ENCODE measurements at places on chromosomes 2 and 18. TPM values are rescaled to one million over a fixed set of nuclear protein-coding genes. Genes with fewer than 3 reads are reported as not detected.

GRCh38 chr18:30915336-30915988 lies 127.1 kb downstream of the DSC3 start:
- no peak overlapping the region for H3K4me3 ChIP-seq
- H3K27ac ChIP-seq = no peak overlapping the region
- no peaks in the 10 kb centered on the region for H3K27me3 ChIP-seq
- no peak for DNase-seq
- H3K36me3 ChIP-seq = no peaks in the 10 kb centered on the region

DNA sequence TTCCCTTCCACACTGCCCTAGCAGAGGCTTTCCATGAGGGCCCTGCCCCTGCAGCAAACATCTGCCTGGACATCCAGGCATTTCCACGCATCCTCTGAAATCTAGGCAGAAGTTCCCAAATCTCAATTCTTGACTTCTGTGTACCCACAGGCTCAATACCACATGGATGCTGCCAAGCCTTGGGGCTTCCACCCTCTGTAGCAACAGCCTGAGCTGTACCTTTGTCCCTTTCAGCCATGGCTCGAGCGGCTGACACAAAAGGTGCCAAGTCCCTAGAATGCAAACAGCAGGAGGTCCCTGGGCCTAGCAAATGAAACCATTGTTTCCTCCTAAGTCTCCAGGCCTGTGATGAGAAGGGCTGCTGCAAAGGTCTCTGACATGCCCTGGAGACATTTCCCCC lies 744.5 kb upstream of the LINC00305 start:
- H3K27ac ChIP-seq = no peak overlapping the region
- no peak for DNase-seq
- H3K27me3 ChIP-seq = no peaks in the 10 kb centered on the region
- no peak overlapping the region for H3K4me3 ChIP-seq
- no peaks in the 10 kb centered on the region for H3K36me3 ChIP-seq

TMEM17 gene
- total RNA-seq = 1.8 TPM

SRSF7 gene
- 99.7 TPM for total RNA-seq

DNA sequence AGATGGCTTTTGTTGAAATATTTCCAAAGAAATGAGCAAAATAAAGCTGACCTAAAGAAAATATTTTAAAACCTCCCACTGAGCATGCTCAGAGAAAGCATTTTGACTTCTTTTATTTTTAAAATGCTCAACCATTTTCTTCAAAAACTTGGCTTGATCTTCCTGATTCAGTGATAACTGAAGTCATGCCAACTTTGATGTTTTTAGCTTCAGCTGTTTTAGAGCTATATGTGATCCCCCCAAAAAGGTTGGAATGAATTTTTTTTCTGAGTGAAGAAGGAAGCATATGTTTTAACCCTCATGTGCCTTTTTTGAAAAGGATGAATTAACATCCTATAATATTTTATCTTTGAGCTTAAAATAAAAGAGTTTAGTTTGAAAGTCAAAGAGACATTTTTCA lies 612.0 kb downstream of the ARHGAP15 start:
- H3K36me3 ChIP-seq = no peaks in the 10 kb centered on the region
- no peaks in the 10 kb centered on the region for H3K4me1 ChIP-seq
- no peaks in the 10 kb centered on the region for H3K27me3 ChIP-seq
- no peak for DNase-seq
- no peak overlapping the region for H3K4me3 ChIP-seq

DNA sequence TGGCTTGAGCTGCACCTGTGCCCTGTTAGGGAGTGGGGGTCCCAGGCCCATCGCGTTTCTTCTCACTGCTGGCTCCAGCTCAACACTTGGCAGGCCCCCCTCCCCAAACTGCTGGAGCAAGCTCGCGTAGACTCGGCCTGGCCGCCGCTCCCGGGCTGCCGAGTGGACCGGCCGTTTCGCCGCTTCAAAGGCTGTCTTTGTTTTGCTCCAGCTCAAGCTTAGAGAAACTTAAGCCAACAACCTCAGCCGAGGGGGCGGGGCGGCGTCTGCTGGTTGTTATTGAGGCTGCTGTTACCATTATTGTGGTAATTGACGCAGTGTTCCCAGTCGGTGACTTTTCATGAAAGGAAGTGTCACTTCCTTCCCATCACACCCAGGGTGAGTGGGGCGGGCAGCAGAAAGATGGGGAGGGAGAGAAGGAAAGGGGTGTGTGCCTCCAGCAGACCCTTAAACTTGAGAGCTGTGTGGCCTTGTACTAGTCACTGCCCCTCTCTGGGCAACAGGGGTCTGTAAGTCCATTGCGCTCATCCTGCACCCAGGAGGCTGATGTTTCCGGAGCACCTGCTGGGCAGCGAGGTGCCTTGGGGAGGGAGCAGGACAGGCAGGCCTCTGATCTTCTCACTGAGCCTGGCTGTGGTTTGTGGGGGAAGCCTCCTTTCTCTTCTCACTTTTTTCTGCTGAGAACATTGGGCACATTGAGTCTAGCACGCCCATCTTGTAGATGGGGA lies 2.1 kb downstream of the ARID5A start:
- no peaks in the 10 kb centered on the region for H3K27me3 ChIP-seq
- H3K36me3 ChIP-seq = peaks cover 22% of the 10 kb centered on the region
- H3K27ac ChIP-seq = peak overlapping the region; percentile 99
- DNase-seq = peak; percentile 91
- peak overlapping the region; percentile 95 for H3K4me3 ChIP-seq

- H3K36me3 ChIP-seq = no peaks in the 10 kb centered on the region
- H3K27ac ChIP-seq = no peak overlapping the region
- no peak for DNase-seq
Measured at GRCh38 chr18:78981989-78982620, 2.5 kb downstream of the SALL3 start.

POTEJ gene
- not detected for total RNA-seq

IL37 gene
- total RNA-seq = not detected

ANKRD30B gene
- not detected for total RNA-seq

- H3K4me3 ChIP-seq = no peak overlapping the region
- no peaks in the 10 kb centered on the region for H3K4me1 ChIP-seq
- no peak overlapping the region for H3K27ac ChIP-seq
- DNase-seq = no peak
- H3K27me3 ChIP-seq = no peaks in the 10 kb centered on the region
Measured at GRCh38 chr2:216235896-216236295, 126.7 kb downstream of the XRCC5 start.

GRCh38 chr18:74994502-74995418 lies 214.2 kb downstream of the PTGR3 start:
- peaks cover 10% of the 10 kb centered on the region for H3K4me1 ChIP-seq
- H3K4me3 ChIP-seq = no peak overlapping the region
- no peaks in the 10 kb centered on the region for H3K27me3 ChIP-seq
- H3K27ac ChIP-seq = peak overlapping the region; percentile 39

DNA sequence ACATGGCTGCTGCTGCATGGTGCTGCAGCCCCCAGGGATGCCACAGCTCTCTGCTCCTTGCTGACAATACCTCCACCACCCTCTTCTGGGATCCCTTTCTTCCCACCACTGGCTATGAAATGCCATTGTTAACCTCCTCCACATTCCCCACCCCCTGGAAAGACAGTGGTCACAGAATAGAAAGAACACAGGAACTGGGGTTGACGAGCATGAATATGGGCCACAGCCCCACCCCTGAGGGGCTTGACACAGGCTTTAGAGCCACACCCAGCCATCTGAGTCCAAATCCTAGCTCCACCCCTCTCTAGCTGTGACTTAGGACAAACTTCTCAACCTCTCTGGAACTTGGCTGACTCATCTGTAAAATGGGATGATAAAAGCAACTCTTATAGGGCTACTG lies 47.3 kb downstream of the TMEM163 start:
- H3K27me3 ChIP-seq = no peaks in the 10 kb centered on the region
- H3K4me3 ChIP-seq = no peak overlapping the region
- peak overlapping the region; percentile 76 for H3K27ac ChIP-seq
- DNase-seq = no peak

- no peaks in the 10 kb centered on the region for H3K36me3 ChIP-seq
- no peaks in the 10 kb centered on the region for H3K27me3 ChIP-seq
- peak overlapping the region; percentile 2 for H3K4me3 ChIP-seq
- peaks cover 2% of the 10 kb centered on the region for H3K4me1 ChIP-seq
- no peak for DNase-seq
- H3K27ac ChIP-seq = no peak overlapping the region
Measured at GRCh38 chr2:137952586-137953129, 11.6 kb upstream of the HNMT start.

- DNase-seq = no peak
- H3K4me1 ChIP-seq = peaks cover 4% of the 10 kb centered on the region
- H3K27ac ChIP-seq = no peak overlapping the region
Measured at GRCh38 chr2:173584676-173585458, 230.2 kb downstream of the CDCA7 start.

GRCh38 chr2:50065835-50066234 lies 911.5 kb upstream of the FSHR start:
- no peak for DNase-seq
- no peaks in the 10 kb centered on the region for H3K36me3 ChIP-seq
- no peak overlapping the region for H3K27ac ChIP-seq

DNA sequence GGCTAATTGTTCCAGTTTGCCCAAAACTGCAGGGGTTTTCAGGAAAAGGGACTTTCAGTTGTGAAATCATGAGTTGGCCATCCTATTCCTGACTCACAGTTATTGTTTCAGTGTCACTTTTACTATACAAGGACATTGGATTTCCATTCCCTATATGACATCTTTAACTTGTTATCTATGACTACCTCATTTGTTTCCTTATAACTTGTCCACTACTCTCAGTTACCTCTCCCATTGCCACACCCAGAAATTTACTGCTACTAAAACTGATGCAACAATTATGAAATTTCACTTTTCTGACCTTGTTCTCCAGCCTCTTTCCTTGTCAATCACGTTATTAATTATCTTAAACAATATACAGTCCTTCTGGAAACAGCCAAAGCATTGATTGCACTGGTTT lies 116.5 kb upstream of the ZNF804A start:
- DNase-seq = no peak
- no peaks in the 10 kb centered on the region for H3K4me1 ChIP-seq
- no peak overlapping the region for H3K27ac ChIP-seq
- H3K27me3 ChIP-seq = no peaks in the 10 kb centered on the region
- no peak overlapping the region for H3K4me3 ChIP-seq

DNA sequence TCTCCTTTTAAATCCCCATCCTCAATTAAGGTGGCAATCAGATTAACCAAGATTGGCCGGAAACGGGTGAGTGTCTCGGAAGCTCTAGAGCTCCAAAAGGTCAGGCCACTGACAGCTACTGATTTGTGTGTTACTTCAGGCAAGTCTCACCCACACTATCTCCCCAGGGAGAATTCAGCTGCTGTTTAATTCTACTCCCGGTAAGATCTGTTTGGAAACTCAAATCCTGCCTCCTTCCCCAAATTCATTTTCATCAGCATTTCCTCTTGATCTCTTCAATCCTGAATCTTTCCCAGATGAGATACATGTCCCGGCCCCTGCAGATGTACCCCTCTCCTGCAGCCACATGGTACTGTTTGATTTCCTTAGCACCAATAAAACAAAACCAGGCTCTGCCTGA lies 34.9 kb downstream of the EFR3B start:
- no peak overlapping the region for H3K4me3 ChIP-seq
- H3K27ac ChIP-seq = no peak overlapping the region
- DNase-seq = no peak

GRCh38 chr2:239997686-239998409 lies 27.3 kb downstream of the NDUFA10 start:
- no peaks in the 10 kb centered on the region for H3K27me3 ChIP-seq
- H3K36me3 ChIP-seq = peaks cover 72% of the 10 kb centered on the region
- no peak overlapping the region for H3K27ac ChIP-seq
- no peak for DNase-seq
- H3K4me1 ChIP-seq = no peaks in the 10 kb centered on the region

- H3K27me3 ChIP-seq = no peaks in the 10 kb centered on the region
- peaks cover 28% of the 10 kb centered on the region for H3K36me3 ChIP-seq
- H3K27ac ChIP-seq = peak overlapping the region; percentile 98
- peak; percentile 79 for DNase-seq
- peaks cover 26% of the 10 kb centered on the region for H3K4me1 ChIP-seq
Measured at GRCh38 chr2:86622519-86623042, 1.1 kb downstream of the RNF103 start.

- no peaks in the 10 kb centered on the region for H3K27me3 ChIP-seq
- peaks cover 2% of the 10 kb centered on the region for H3K36me3 ChIP-seq
- H3K27ac ChIP-seq = no peak overlapping the region
- no peak for DNase-seq
- no peaks in the 10 kb centered on the region for H3K4me1 ChIP-seq
Measured at GRCh38 chr2:236014408-236015131, 153.6 kb downstream of the GBX2 start.

- H3K27ac ChIP-seq = no peak overlapping the region
- H3K27me3 ChIP-seq = no peaks in the 10 kb centered on the region
- no peak overlapping the region for H3K4me3 ChIP-seq
- no peaks in the 10 kb centered on the region for H3K4me1 ChIP-seq
- DNase-seq = peak; percentile 23
Measured at GRCh38 chr2:8597559-8598225, 84.2 kb upstream of the ID2 start.

DNA sequence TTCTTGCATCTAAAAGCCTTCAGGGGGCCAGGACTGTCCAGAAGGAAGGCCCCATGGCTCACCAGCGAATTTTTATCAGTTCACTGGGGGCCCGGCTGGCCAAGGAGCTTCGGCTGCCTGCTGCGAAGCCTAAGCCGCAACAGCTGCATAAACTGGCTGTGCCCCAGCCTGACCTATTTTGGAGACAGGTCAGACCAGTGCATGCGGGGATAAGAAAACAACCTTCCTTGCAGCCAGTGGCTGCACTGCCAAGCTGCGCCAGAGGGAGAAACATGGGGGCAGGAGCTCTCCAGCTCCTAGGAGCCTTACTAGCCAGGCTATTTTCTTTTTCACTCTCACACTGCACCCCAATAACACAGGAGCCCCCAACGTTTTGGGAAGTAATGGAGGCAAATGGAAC lies 15.2 kb downstream of the PAX3 start:
- no peaks in the 10 kb centered on the region for H3K4me1 ChIP-seq
- no peak for DNase-seq
- H3K4me3 ChIP-seq = no peak overlapping the region
- no peaks in the 10 kb centered on the region for H3K36me3 ChIP-seq
- H3K27me3 ChIP-seq = peaks cover 47% of the 10 kb centered on the region

- no peak overlapping the region for H3K27ac ChIP-seq
- H3K27me3 ChIP-seq = no peaks in the 10 kb centered on the region
- no peak for DNase-seq
- H3K4me1 ChIP-seq = no peaks in the 10 kb centered on the region
- peaks cover 28% of the 10 kb centered on the region for H3K36me3 ChIP-seq
Measured at GRCh38 chr2:98532756-98533155, 75.6 kb downstream of the COA5 start.

- DNase-seq = no peak
- peaks cover 37% of the 10 kb centered on the region for H3K4me1 ChIP-seq
- no peaks in the 10 kb centered on the region for H3K27me3 ChIP-seq
- H3K36me3 ChIP-seq = peaks cover 14% of the 10 kb centered on the region
Measured at GRCh38 chr18:35071819-35072247, 30.6 kb downstream of the MAPRE2 start.

DNA sequence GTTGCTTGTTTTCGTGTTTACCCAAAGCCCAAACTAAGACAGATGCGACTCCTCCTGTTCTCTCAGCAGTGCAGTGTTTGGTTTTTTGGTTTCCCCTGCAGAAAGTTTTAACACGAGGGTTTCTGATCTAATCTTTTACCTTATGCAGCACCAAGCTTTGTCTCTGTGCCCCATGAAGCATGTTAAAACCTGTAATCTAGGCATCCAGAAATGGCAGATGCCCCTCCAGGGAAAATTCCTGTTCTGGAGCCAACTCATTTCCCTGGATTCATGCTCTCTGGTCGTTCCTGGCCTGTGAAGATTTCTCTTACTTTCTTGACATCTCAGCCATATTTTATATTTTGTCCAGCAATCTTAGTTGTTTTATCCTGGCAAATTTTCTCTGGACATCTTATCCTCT lies 91.5 kb downstream of the LTBP1 start:
- H3K36me3 ChIP-seq = no peaks in the 10 kb centered on the region
- H3K4me3 ChIP-seq = no peak overlapping the region
- DNase-seq = no peak
- no peaks in the 10 kb centered on the region for H3K27me3 ChIP-seq
- H3K27ac ChIP-seq = no peak overlapping the region

CPLX4 gene
- total RNA-seq = not detected

UGT1A7 gene
- total RNA-seq = not detected
